NCI-H1930 (cell line): ENCODE measurements at places on chromosomes 16 and 17.

- no peak for DNase-seq
These were observed 157.9 kb downstream of the IRX3 start for GRCh38 chr16:54128629-54129234.

GRCh38 chr16:63323722-63324705 is 1287.8 kb upstream of the CDH8 start:
- DNase-seq: no peak

- no peak for DNase-seq
These were observed 15.1 kb upstream of the BAHCC1 start for GRCh38 chr17:81380131-81380530.

GRCh38 chr17:54860617-54861470 is 39.8 kb upstream of the TOM1L1 start:
- DNase-seq: no peak

- no peak for DNase-seq
These were observed 50.8 kb downstream of the TOM1L2 start for GRCh38 chr17:17921192-17922069.
